ENCODE measurements at places on chromosomes 3 and 15. TPM values are rescaled to one million over a fixed set of nuclear protein-coding genes. Genes with fewer than 3 reads are reported as not detected.

- DNase-seq = no peak
Observed at GRCh38 chr15:49877117-49877872, 241.7 kb downstream of the ATP8B4 start.

- DNase-seq = no peak
Observed at GRCh38 chr3:66165660-66166059, 55.1 kb upstream of the SLC25A26 start.

The CLDN18 gene
- not detected for total RNA-seq

The FBXO40 gene
- not detected for total RNA-seq

- no peak for DNase-seq
Observed at GRCh38 chr3:94787066-94787465, 724.2 kb downstream of the NSUN3 start.

DNA sequence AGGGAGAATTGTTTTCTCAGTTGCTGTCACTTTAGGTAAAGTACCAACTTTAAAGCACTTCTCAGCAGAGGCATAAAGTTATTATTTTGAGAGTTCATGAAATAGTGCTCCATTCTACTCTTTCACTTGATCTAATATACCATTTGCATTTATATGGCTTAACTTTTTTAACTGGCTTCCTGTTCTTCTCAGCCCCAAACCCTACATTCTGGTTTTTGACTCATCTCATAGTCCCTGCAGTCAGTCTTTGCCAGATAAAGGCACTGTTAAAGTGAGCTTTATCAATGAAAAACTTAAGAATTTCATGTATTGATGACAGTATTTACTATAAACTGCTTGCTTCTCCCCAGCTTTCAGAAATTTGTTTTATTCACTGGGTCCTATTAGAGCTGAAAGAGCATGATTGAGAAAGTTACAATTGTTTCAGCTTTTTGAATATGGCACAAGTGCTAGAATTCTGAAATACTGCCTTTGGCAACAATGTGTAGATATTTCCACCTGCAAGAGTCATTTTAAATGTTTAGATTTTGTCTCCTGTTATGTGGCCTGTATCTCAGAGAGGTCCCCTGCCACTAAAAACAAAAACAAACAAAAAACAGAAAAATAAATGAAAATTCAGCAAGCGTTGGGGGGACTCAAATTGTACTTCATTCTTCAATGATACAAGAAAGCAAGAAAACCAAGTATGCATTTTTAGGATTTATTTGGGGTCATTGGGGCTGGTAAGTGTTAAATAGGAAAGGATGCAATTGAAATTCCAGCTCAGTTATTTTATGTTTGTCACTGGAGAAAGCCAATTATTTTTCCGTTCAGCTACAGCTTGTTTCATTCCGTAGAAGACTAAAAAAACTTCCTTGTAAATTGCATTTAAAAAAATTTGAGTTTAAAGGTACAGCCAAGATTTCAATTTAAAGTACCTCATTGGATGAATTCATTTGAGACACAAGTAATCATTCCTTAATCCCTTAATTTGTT is 28.6 kb downstream of the TGFBR2 start:
- DNase-seq = no peak

GRCh38 chr3:56042326-56042951 is 425.8 kb downstream of the ERC2 start:
- peak; percentile 30 for DNase-seq

The WDR93 gene
- total RNA-seq = 0.17 TPM

All from NCI-H460 (cell line).